Fibroblast of mammary gland (primary cell): ENCODE measurements at places on chromosomes 13 and 19.

DNA sequence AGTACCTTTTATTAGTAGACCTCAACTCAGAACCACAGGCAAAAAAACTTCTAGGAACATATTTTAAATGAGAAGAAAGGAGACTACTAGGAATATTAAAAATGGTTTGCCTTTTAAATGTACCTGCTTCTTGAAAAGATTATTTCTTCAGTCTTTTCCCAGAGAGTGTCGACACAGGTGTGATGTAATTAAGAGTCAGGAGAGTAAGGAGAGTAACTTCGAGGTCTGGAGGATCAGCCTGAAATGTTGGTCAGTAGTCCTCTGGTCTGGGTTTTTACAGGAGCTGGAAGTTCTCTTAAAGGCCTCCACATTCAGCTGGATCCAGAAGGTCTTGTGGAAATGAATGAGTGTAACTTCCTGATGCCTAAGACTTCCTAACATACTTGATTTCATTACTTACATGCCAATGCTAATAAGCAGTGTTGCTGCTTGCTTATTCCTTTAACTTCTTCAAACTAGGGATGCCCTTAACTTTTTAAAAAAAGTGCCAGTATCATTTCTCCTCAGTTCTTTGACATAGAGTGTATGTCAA is at the start of gene KCTD4:
TSS of gene KCTD4 (minus strand) at position 345 of the 532 bp plus-strand sequence. CDS start 6,478 bp downstream, outside the sequence.
- no peak for DNase-seq

- peak; percentile 88 for DNase-seq
These were observed 32.7 kb downstream of the KDM4B start for GRCh38 chr19:5001615-5002014.

GRCh38 chr13:23631311-23632047 is 61.3 kb downstream of the TNFRSF19 start:
- no peak for DNase-seq

DNA sequence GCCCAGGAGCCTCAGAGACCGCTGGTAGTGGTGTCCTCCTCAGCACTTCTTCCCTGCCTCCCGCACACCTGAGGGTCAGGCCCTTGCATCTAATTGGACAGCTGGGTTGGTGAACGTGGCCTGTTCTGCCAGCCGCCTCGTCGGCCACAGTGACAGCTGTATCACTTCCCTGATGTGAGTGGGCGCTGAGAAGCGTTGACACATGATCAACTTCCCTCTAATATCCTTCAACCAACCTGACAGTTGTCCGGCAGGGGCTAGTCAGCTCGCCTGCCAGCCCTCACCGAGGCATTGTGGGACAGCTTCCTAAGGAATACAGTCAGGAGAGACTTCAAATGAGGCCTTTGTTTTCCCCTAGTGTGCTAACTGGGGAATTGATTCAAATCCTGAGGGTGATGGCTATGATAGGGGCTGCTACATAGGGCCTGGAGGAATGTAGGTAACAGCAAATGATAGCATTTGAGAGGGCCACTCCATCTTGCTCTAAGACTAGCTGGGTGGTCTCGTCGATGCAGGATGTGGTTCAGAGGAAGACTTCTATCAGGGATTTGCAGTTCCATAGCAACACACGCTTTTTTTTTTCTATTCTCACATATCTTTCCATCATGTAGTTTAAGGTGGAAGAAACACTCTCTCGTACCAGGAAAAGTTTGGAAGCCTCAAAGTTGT is 230.8 kb downstream of the TSHZ3 start:
- DNase-seq: no peak

GRCh38 chr19:46201454-46202310 is 27.9 kb upstream of the IGFL1 start:
- no peak for DNase-seq

DNA sequence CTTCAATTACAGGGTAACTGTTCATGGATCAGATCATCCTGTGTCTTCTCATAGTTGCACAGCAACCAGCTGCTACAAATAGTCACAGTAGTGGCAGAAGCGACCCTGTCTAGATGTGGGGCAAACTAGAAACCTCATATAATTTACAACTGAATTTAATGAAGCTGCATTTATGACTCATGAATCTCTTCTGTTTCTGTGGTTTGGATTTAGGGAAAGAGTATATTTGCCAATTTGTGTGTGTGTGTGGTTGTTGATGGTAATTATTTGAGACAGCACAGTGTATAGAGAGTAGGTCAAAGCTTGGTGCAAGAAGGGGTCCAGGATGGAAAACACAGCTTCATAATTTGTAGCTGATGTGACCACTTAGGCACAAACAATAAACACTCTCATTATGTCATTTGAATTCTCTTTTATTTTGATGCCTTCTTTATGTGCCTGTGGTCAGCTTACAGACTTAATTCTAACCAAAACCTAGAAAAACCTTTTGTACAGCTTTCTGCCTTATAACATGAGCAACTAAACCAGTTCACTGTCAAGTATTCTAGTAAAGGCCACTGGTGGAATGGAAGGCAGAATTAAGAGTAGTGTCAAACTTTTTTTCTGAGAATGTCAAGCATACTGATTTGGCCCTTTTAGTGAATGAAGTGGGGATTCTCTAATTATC is 218.1 kb downstream of the TBC1D4 start:
- peak; percentile 68 for DNase-seq

DNA sequence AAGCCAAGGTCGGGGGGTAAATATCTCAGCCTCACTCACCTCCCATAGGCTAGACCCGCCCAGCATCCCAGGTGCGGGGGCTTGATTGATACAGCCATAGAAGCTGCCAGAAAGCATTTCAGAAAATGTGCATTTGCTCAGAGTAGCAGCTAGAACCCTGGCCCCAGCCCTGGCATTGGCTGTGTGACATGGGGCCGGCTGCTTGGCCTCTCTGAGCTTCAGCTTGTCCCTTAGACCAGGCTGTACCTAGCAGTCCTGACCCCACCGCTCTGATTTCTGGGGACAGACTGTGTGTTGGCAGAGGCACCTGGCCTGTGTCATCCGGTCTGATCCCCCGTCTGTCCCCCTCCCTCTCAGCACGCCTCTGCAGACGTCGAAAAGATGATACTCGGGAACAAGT is 15.4 kb downstream of the RAB8A start:
- DNase-seq: no peak

DNA sequence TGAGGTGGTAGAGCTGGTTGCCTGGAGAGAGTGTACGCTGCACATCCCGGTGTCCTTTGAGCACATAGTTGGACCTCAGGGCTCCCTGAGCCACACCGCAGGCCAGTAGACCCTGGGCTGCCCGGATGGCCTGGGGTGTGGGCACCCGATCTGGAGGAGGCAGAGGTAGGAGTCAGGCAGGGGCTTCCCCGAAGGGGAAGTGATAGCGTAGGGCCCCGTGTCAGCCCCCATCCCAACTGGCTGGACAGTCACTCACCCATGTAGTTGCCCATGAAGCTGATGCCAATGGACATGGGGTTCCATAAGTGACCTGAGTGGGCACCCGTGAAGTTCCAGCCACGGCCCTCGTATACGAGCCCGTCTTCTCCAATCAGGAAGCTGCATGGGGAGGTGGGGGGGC is 3.6 kb downstream of the PGLYRP1 start:
- DNase-seq: no peak

- DNase-seq: no peak
These were observed 2267.7 kb downstream of the PCDH9 start for GRCh38 chr13:64962404-64962803.

GRCh38 chr13:49112782-49113525 is 107.2 kb upstream of the MLNR start:
- peak; percentile 26 for DNase-seq

- no peak for DNase-seq
These were observed 49.8 kb downstream of the VAV1 start for GRCh38 chr19:6822311-6822670.

DNA sequence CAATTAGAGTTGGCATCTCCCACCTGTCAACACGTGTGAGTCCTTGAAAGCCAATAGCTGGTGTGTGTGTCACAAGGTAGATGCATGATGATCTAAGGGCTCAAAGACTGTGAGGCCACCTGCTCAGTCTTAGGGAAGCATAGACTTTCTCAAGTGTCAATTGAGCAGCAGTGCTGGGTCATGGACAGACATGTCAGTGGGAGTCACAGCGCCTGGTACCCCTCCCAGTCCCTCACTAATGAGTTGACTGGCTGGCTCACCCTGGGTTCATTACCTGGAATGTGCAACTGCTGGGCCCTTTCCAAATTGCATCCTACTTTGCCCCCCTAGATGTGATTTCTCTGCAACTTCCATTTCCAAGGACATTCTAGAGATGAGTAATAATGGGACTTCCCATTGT is 9.1 kb upstream of the PSG6 start:
- no peak for DNase-seq

- no peak for DNase-seq
These were observed 792 bp upstream of the PEX11G start for GRCh38 chr19:7489609-7490044.
